ENCODE measurements at places on chromosomes 5 and 9. TPM values are rescaled to one million over a fixed set of nuclear protein-coding genes. Genes with fewer than 3 reads are reported as not detected.
A peak's percentile ranks its signal among the peaks of the same experiment; 100 is the strongest.

Gene OR1Q1
- total RNA-seq = not detected

Gene OGN
- total RNA-seq = not detected

Gene PPP3R2
- total RNA-seq = not detected

Gene OR13C4
- not detected for total RNA-seq

Gene AGXT2
- not detected for total RNA-seq

Gene ANKRD20A1
- total RNA-seq = 0.18 TPM

Gene WASHC1
- 3.1 TPM for total RNA-seq

Gene IQGAP2
- 0.36 TPM for total RNA-seq

Gene CKMT2
- 0.28 TPM for total RNA-seq

GRCh38 chr5:117488976-117489500, 914.4 kb upstream of the SEMA6A start:
- DNase-seq = no peak

GRCh38 chr9:84759300-84759750, 89.8 kb downstream of the NTRK2 start:
- no peak for DNase-seq

GRCh38 chr5:33509036-33509435, 68.3 kb downstream of the TARS1 start:
- peak; percentile 62 for DNase-seq

- no peak for DNase-seq
These were observed 49.7 kb downstream of the NKD2 start for GRCh38 chr5:1058083-1058945.

GRCh38 chr5:160605266-160605665, 183.6 kb downstream of the PTTG1 start:
- no peak for DNase-seq

- no peak for DNase-seq
These were observed at the start of gene NMUR2 for GRCh38 chr5:152405145-152405544. Gene NMUR2, minus strand, starts transcription at chr5:152405279. Its CDS starts 166 bp downstream, at chr5:152405113.

DNA sequence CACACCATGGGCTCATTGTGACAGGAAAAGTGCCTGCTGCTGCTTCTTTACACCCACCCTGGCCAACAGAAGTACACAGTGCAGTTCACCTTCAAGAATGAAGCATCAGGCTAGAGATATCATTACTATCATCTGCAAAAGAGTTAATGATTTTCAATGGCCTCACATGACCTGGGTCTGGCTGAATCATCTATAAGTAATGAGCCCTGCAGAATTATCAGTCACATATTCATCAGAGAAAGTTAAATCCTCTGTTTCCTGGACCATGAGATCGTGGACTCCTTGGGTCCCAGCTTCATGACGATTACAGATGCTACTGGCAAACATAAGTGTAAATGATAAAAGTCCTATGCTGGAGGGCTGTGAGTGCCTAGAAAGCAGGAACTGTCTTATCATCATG, 8.3 kb downstream of the BAG1 start:
- no peak for DNase-seq
